ENCODE measurements at places on chromosomes 4 and X. TPM values are rescaled to one million over a fixed set of nuclear protein-coding genes. Genes with fewer than 3 reads are reported as not detected.

Gene ASB11
- total RNA-seq = not detected

Gene BCLAF3
- total RNA-seq = 7.6 TPM

Gene PRR32
- total RNA-seq = not detected

Gene SOX3
- total RNA-seq = not detected

Gene GRIA3
- not detected for total RNA-seq

Gene DGKK
- total RNA-seq = 4.1 TPM

Gene TKTL1
- 3.0 TPM for total RNA-seq

Gene AR
- total RNA-seq = not detected

Gene POU3F4
- not detected for total RNA-seq

Gene FOXP3
- 0.78 TPM for total RNA-seq

Gene METTL14
- total RNA-seq = 38.9 TPM

Gene SASH3
- total RNA-seq = 243 TPM

Gene MAP7D2
- total RNA-seq = 0.17 TPM

Gene COX7B2
- not detected for total RNA-seq

Gene PRRG1
- not detected for total RNA-seq

Gene DCX
- total RNA-seq = not detected

Gene AWAT1
- total RNA-seq = not detected

Gene TMEM144
- total RNA-seq = 2.2 TPM

Measured in natural killer cell treated with Interleukin-12 subunit alpha and Interleukin-12 subunit beta and Interleukin-15 and Interleukin-18, amount 100 ng/mL, for 72 hours (primary cell).